ENCODE measurements at places on chromosomes 5 and 9. TPM values are rescaled to one million over a fixed set of nuclear protein-coding genes. Genes with fewer than 3 reads are reported as not detected.

SHISAL2B gene
- total RNA-seq: not detected

KIAA1958 gene
- 11.1 TPM for total RNA-seq

PCDHAC1 gene
- 1.7 TPM for total RNA-seq

ORM1 gene
- not detected for total RNA-seq

GRCh38 chr9:110742741-110743371 lies 74.3 kb downstream of the MUSK start:
- H3K4me1 ChIP-seq: peaks cover 7% of the 10 kb centered on the region
- H3K27ac ChIP-seq: peak overlapping the region; percentile 82
- H3K36me3 ChIP-seq: no peaks in the 10 kb centered on the region
- H3K27me3 ChIP-seq: no peaks in the 10 kb centered on the region
- no peak overlapping the region for H3K4me3 ChIP-seq

- H3K36me3 ChIP-seq: no peaks in the 10 kb centered on the region
- peak overlapping the region; percentile 8 for H3K27ac ChIP-seq
- H3K4me1 ChIP-seq: no peaks in the 10 kb centered on the region
- no peak for DNase-seq
- no peaks in the 10 kb centered on the region for H3K27me3 ChIP-seq
These were observed 244.7 kb downstream of the PIK3R1 start for GRCh38 chr5:68460147-68460798.

- H3K4me1 ChIP-seq: no peaks in the 10 kb centered on the region
- H3K27ac ChIP-seq: no peak overlapping the region
- H3K4me3 ChIP-seq: no peak overlapping the region
- no peaks in the 10 kb centered on the region for H3K27me3 ChIP-seq
These were observed 169.2 kb downstream of the SLIT3 start for GRCh38 chr5:169131616-169132301.

- no peaks in the 10 kb centered on the region for H3K36me3 ChIP-seq
- H3K27ac ChIP-seq: no peak overlapping the region
- no peak overlapping the region for H3K4me3 ChIP-seq
- no peaks in the 10 kb centered on the region for H3K4me1 ChIP-seq
- H3K27me3 ChIP-seq: no peaks in the 10 kb centered on the region
These were observed 715.2 kb upstream of the ADAMTS16 start for GRCh38 chr5:4424895-4425294.

GRCh38 chr5:139903450-139903794 lies 107.8 kb downstream of the PSD2 start:
- H3K4me1 ChIP-seq: no peaks in the 10 kb centered on the region
- DNase-seq: no peak
- no peaks in the 10 kb centered on the region for H3K36me3 ChIP-seq
- H3K4me3 ChIP-seq: peak overlapping the region; percentile 44

GRCh38 chr9:19662213-19662612 lies 126.6 kb downstream of the SLC24A2 start:
- H3K36me3 ChIP-seq: no peaks in the 10 kb centered on the region
- H3K4me1 ChIP-seq: no peaks in the 10 kb centered on the region
- no peak overlapping the region for H3K4me3 ChIP-seq
- no peaks in the 10 kb centered on the region for H3K27me3 ChIP-seq
- DNase-seq: no peak
- H3K27ac ChIP-seq: no peak overlapping the region

DNA sequence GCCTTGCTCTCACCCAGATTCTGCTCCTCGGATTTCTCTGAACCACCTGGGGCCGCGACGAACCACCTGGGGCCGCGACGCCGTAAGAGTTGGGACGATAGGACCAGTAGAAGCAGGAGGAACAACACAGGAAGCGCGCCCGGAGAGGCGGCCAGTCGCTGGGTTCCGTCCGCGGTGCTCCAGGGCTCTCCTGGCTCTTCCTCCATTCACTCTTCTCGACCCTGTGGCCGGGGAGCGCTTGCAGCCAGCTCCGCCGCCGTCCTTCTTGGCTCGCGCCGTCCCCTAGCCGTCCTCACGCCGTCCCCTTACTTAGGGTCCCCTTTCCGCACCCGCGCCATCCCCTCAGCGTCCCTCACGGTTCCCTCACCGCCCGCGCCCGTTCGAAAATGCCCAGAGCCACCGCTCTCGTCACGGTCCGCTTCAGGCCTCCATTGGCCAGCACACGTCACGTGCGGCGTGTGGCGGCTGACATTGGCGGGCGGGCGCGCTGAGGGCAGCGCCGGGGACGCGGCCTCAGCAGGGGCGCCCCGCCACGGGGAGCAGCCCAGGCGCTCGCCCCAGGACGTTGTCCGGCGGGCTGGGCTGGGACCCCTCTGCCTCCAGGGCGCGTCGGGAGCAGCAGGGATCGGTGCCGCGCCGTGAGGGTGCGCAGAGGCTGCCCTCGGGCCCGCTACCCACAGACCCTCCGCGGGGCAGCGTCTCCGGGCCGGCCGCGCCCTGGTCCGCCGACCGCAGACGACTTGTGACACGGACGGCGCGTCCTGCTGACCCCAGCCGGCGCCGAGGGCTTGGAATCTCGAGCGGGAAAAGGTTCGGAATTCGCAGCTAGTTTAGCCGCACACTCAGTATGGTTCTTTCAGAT lies 53.7 kb upstream of the PTPDC1 start:
- no peaks in the 10 kb centered on the region for H3K4me1 ChIP-seq
- no peaks in the 10 kb centered on the region for H3K36me3 ChIP-seq
- H3K27me3 ChIP-seq: peaks cover 3% of the 10 kb centered on the region
- peak overlapping the region; percentile 85 for H3K27ac ChIP-seq
- peak overlapping the region; percentile 81 for H3K4me3 ChIP-seq

DNA sequence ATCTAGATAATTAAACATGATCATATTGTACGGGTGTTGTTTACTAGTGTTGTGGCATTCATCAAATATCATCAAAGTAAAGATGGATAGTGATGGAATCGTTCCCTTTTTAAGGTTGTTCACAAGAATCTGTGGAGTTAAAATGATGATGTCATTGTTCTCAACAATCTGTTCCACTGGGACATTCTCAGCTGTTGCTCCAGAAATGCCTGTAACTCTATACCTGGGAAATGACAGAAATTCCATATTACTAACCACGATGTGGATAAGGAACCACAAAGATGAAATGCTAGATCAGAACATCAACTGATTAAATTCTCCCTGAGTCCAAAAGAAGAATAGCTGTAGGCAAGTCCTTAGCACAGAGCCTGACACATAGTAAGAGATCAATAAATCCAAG lies 38.0 kb downstream of the RIGI start:
- no peak overlapping the region for H3K27ac ChIP-seq
- H3K4me3 ChIP-seq: no peak overlapping the region
- no peaks in the 10 kb centered on the region for H3K4me1 ChIP-seq
- DNase-seq: no peak
- no peaks in the 10 kb centered on the region for H3K27me3 ChIP-seq

DNA sequence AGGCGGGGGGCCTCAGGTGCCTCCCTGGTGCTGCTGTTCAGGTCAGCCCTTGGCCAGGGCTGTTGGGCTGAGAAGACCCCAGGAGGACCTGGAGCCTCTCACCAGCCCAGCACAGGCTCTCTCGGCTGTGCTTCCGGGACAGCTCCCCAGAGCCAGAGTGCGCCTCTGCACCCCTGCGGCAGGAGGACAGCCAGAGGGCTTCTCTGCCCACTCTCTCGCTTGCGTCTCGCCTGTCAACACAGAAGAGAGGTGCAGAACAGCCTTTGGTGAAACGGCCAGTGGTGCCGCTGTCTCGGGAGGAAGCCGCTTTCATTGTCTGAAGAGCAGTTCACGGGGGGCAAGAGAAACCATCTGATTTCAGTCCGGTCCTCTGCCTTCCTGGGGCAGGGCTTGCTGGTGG lies 3.8 kb upstream of the NACC2 start:
- DNase-seq: no peak
- H3K4me1 ChIP-seq: peaks cover 5% of the 10 kb centered on the region
- no peaks in the 10 kb centered on the region for H3K27me3 ChIP-seq
- no peak overlapping the region for H3K4me3 ChIP-seq
- no peaks in the 10 kb centered on the region for H3K36me3 ChIP-seq
- no peak overlapping the region for H3K27ac ChIP-seq

DNA sequence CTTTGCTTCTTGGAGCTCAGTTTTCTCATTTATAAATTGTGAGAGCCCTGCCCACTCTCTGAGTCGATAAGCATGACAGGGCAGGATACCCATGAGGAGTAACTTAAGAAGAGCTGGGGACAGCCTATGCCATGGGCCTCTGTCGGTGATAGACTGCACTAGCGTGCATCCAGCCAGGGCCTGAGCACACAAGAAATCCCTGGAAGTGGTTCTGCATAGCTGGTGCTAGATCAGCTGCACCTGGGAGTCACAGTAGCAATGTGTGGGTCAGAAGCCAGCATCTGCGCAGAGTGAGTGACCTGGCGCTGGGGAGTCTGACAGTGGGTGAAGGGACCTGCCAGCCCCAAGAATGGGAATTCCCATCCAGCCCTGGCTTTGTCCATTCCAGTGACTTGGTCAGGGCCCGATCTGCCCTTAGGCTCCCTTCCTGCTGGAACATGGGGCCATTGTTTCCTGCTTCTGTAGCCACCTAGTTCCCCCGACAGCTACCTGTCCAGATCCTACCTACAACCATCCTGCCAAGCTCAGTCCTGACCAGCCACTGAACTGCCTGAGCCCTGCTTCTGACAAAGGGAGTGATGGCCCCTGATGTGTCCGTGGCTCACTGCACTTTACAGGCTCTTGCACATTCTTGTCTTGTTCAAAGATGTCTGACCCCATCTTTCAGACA lies 35.9 kb upstream of the NANS start:
- no peaks in the 10 kb centered on the region for H3K27me3 ChIP-seq
- no peaks in the 10 kb centered on the region for H3K36me3 ChIP-seq
- no peak overlapping the region for H3K4me3 ChIP-seq
- no peak for DNase-seq
- no peak overlapping the region for H3K27ac ChIP-seq

DNA sequence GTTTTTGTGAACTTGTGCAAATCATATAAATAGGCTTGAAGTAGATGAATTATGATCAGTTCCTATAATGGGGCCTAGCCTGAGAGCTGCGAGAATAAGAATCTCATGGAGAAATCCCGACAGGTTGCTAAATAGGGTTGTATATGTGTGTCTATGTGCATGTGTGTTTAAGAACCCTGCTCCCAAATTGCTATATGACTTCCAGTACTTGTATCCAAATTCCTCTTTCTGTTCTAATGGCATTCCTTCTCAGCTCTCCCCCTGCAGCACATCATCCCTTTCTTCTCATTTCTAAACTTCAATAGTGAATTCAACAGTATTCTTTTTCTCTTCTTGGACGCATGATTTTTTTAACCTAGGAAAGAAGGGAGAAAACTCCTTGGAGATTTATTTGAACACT lies 277.2 kb downstream of the GAS1 start:
- no peak overlapping the region for H3K4me3 ChIP-seq
- H3K27me3 ChIP-seq: no peaks in the 10 kb centered on the region
- DNase-seq: no peak
- no peaks in the 10 kb centered on the region for H3K4me1 ChIP-seq
- no peaks in the 10 kb centered on the region for H3K36me3 ChIP-seq

Data from uterus (tissue), 4 donors.